ENCODE measurements at places on chromosomes 12 and 14.

- peak; percentile 67 for DNase-seq
These were observed 57.9 kb downstream of the ANO6 start for GRCh38 chr12:45273717-45274271.

DNA sequence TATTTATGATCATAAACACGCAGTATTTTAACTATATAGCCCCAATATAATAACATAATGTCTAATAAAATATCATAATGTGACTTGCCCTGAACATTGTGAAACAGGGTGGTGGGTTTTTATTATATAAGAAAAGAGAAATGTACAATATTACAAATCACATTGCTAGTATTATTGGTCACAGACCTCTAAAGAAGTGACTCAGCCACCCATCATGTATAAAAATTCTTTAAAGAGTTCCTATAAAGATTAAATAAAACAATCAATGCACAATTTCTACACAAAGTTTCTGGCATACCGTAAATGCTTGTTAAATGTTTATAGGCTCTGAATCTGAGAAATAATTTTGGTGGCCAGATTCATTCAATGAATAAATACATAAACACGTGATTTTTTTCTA lies 28.9 kb downstream of the ABCC9 start:
- no peak for DNase-seq

- DNase-seq = no peak
These were observed 7.7 kb downstream of the DCTN2 start for GRCh38 chr12:57539134-57539768.

DNA sequence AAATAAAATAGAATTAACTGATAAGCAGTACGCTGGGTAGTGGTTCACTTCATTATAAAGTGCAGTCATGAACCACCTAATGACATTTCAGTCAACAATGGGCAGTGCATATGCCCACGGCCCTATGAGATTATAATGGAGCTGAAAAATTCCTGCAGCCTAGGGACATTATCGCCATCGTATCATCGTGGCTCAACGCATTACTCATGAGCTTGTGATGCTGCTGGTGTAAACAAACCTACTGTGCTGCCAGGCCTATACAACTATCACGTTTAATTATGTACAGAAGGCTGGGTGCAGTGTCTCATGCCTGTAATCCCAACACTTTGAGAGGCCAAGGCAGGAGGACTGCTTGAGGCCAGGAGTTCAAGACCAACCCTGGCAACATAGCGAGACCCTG lies 62.3 kb upstream of the TMEM263 start:
- no peak for DNase-seq

- no peak for DNase-seq
These were observed 821.9 kb downstream of the VRK1 start for GRCh38 chr14:97618917-97619690.

- no peak for DNase-seq
These were observed 197.7 kb downstream of the NAV3 start for GRCh38 chr12:78028426-78028825.

- DNase-seq = no peak
These were observed 2.1 kb downstream of the SLC25A47 start for GRCh38 chr14:100325231-100325632.

GRCh38 chr12:94702696-94703095 lies 52.3 kb upstream of the TMCC3 start:
- DNase-seq = no peak

- DNase-seq = peak; percentile 5
These were observed 23.6 kb upstream of the USP44 start for GRCh38 chr12:95574799-95575452.

DNA sequence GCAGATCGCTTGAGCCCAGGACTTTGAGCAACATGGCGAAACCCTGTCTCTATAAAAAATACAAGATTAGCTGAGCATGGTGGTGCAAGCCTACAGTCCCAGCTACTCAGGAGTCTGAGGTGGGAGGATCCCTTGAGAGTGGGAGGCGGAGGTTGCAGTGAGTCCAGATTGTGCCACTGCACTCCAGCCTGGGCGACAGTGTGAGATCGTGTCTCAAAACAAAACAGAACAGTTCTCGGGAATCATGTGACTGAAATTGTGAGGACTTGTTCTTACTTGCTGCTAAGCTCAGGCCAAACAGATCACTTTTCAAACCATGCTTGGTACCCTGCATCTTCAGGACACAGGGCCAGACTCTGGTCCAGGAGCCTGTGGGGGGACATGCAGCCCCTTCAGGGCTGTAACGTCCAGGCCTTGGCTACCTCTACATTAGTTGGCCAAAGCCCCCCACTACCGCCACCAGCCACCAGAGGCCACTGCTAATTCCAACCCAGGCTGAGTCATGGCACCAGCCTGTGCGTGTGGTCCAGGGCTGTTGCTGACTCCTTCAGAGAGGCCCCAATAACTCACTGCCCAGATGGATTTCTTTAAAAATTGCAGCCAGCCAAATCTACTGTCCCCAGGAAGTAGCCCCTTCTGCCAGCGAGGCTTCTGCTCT lies 33.4 kb upstream of the SYNDIG1L start:
- DNase-seq = no peak

- no peak for DNase-seq
These were observed 10.9 kb downstream of the COPS7A start for GRCh38 chr12:6734506-6735387.

- no peak for DNase-seq
These were observed 515 bp upstream of the ABCC9 start for GRCh38 chr12:21941506-21942376.

GRCh38 chr14:105889666-105890473 lies 363.5 kb downstream of the TMEM121 start:
- DNase-seq = no peak

GRCh38 chr12:16277585-16277984 lies at the start of gene SLC15A5:
Gene SLC15A5 (minus strand): TSS chr12:16277685. CDS start chr12:16277685, 0 bp downstream.
- no peak for DNase-seq

DNA sequence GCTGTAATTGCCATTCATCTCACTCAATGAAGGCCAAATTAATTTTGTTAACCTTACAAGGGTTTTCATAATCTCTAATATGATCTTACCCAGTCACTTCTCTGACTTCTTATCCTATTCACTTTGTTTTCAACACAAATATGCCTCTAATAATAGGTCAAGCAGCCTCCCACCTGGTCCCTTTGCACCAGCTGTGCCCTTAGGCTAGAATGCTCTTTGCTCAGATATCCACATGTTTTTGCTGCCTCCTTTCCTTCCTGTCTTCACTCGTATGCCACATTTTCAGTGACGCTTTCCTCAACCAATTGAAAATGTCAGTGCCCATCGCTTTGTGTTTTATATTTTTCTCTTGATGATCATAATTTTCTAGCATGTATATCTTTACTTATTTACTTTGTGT lies 106.4 kb upstream of the SYT10 start:
- DNase-seq = no peak

GRCh38 chr12:11543457-11544158 lies 105.9 kb upstream of the ETV6 start:
- no peak for DNase-seq
